ENCODE measurements at places on chromosomes 5 and 9.

DNA sequence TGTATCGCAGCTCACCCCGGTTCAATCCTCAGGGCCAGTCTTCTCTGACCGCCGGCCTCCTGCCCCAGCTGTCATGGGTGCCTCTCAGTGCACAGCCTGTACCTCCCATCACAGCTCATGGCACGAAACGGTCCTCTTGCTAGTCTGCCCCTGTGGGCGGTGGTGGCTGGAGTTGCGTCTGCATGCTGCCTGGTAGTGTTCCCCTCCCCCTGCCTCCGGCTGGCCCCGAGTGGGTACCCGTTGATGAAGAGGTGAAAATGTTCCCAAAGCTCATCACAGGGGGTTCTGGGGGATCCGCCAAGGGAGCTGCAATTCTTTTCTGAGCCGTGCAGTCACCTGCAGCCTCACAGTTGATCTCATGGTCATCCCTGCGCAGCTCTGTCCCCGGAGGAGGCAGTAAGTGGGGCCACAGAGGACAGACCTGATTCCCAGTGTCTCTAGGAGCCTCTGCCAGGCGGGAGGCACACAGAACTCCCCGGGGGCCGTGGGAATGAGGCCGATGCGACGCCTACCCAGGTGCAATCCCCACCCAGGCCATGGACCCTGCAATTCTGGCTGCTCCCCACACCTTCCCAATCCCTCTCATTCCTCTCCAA is 34.7 kb upstream of the FIBCD1 start:
- DNase-seq = no peak

- no peak for DNase-seq
Observed at GRCh38 chr9:92176068-92176799, 61.0 kb upstream of the SPTLC1 start.

- no peak for DNase-seq
Observed at GRCh38 chr9:112891521-112891920, 845 bp upstream of the SLC46A2 start.

- no peak for DNase-seq
Observed at GRCh38 chr5:131250751-131251475, 12.9 kb upstream of the CDC42SE2 start.

DNA sequence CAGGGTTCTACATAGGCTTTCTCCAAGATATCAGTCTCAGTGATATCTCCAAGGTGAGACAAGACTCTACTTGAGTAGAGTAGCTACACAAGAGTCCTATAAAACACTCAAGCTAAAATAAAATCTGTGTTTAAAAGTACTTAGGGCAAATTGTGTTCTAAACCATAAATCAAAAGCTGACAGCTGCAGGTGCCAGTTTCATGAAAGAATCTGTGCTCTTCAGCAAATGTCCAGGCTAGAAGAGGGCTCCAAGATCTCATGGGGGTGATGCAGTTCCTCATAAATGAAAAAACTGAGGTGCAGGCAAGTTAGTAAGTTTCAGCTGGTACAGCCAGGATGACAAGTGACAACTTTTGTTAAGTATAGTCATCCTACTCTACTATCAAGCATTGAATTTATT is 142.8 kb upstream of the TNPO1 start:
- no peak for DNase-seq

DNA sequence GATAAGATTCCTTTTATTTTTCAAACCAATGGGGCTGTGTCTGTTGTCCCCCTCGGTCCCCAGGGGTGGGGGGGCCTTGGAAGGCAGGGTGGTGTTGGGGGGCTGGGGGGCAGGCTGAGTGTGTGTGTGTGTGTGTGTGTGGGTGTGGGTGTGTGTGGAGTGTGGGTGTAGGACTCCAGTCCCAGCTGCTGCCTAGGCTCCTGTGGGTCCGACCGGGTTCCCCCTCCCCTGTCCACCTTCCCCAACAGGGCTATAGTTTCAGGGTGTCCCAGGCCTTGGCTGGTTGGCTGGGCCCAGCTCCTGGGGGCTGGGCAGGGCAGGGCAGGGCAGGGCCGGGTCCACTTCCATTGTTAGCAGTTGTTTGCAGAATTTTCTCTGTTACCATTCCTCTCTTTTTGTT is 2.1 kb upstream of the NFX1 start:
- DNase-seq = no peak

- DNase-seq = no peak
Observed at GRCh38 chr5:137156180-137156579, 342.9 kb downstream of the SPOCK1 start.

GRCh38 chr9:8904771-8905515 is 1105.4 kb upstream of the DMAC1 start:
- no peak for DNase-seq

DNA sequence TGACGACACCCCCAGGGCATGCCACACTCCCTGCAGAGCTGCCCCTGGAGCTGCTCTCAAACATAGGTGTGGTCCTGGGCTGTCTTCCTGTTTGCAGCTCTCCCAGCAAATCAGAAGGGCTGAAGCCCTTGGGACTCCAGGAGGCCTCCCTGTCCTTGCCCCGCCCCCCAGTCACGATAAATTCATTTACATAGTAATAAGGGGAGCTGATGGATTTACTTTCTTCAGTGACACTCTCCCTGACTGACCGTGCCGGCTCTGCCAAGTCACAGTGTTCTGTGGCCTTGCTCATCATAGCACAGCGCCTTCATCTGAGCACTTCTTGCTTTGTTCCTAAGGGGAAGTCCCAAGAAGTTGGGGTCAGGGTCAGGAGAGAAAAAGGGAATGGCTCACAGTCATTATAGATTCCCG is 121.4 kb downstream of the ENC1 start:
- DNase-seq = no peak

DNA sequence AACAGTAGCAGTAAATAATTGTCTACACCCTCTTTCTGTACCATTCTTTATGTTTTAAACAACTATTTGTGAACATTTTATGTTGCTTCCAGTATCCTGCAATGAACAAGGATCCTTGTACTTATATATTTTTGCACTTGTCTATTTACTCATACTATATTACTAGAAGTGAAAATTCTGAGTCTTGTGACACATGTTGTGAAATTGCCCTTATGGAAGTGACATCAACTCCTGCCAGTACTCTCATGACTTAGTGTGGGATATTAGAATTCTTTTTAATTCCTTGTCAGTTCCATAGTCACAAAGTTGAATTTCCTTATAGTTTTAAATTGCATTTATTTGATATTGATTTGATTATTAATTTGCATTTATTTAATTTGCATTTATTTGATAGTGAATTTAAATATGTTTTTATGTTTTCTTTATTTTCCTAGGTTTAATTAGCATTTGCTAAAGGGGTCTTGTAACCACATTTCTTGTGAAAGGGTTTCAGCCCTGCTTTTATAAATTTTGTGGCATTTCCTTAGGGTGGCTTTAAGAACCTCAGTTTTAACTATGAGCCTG is 27.7 kb downstream of the PARP8 start:
- no peak for DNase-seq

DNA sequence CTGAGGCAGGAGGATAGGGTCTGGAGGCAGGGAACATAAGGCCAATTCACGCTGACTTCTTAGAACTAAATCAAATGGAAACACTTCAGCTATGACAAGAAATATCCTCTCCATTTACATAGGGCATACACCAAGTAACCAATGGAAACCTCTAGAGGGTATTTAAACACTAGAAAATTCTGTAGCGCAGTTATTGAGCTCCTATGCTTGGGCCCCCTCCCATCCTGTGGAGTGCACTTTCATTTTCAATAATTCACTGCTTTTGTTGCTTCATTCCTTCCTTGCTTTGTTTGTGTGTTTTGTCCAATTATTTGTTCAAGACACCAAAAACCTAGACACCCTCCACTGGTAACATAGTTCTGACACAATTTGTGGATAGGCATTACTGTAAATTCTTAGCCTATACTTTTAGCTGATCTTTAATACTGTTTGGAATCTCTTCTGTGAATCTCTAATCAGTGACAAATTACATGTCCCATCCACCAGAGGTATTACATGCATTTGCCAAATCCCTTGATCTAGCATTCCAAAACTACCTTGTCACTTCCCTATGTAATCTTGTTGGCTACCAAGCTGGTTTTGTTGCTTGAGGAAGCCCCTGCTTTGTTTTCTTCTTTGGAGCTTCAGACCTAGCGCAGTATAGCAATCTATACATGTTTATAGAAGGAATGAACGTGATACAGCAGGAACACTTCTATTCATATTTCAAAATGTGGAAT is 61.6 kb downstream of the ST8SIA4 start:
- DNase-seq = no peak

- DNase-seq = no peak
Observed at GRCh38 chr9:116718111-116718510, 31.0 kb downstream of the TRIM32 start.

GRCh38 chr5:135505973-135506372 is 29.8 kb downstream of the NEUROG1 start:
- no peak for DNase-seq

GRCh38 chr5:124662181-124662781 is 84.2 kb downstream of the ZNF608 start:
- DNase-seq = peak; percentile 27

GRCh38 chr9:110016340-110016739 is 191.6 kb downstream of the C9orf152 start:
- no peak for DNase-seq

DNA sequence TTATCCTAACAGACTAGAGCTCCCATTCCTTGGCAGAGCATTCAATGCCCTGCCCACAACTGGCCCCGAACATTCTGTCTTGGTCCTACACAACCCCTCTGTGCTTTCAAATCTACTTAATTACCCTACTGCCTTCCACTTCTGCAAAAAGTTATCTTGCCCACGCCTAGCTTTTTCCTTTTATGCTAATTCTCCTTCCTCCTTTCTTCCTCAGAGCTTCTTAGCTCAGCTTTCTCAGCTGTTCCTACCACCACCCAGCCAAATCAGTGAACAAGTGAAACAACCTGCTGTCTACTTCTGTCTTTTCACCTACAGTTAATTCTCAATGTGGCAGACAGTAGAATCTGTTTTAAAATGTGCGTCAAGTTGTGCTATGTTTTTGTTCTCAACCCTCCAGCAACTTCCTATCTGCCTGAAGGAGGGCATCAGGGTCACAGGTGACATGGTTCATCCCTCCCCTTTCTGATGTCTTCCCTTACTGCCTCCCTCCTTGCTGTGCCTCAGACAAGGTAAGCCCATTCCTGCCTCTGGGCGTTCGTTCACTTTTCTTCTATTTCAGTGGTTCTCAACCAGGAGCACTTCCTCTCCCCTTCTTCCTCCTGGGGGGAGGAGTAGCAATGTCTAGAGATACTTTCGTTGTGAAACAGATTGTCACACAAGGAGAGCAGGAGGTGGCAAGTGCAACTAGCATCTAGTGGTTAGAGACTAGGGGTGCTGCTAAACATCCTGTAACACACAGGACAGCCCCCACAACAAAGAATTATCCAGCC is 1.3 kb upstream of the REEP5 start:
- DNase-seq = no peak

GRCh38 chr5:66206465-66206864 is 62.4 kb downstream of the SREK1 start:
- no peak for DNase-seq

DNA sequence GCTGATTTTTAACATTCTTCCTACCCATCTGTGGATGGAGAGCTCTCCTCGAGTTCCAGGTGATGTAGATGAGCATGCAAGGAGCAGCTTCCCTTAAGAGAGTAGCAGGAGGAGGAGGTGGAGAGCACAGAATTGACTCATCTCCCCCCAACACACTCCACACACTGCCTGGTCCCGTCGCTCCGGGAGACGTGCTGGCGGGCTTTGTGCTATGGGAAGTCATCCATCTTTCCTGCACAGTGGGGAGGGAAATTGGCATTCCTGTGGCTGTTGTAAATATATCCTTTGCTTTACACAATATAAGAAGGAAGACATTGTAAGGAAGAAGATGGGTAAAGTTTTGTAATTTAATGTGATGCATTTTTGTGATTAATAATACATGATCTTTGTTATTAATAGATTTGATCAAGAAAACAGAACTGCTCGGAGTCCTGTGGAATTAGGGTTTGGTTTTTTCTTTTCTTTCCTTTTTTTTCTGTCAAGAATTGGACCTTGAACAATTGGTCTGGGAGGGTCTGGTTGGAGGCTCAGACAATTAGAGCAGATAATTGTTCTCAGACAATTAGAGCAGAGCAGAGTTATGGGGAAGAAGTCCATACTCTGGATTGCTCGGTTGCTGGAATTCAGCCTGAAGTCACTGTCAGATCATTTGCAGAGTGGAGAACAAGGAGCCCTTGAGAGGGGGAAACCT is 297.8 kb downstream of the GADD45G start:
- DNase-seq = no peak

- DNase-seq = no peak
Observed at GRCh38 chr5:160361624-160362228, 8.7 kb downstream of the C1QTNF2 start.

Measured in NCI-H2081 (cell line).